ENCODE measurements at places on chromosomes 3 and 15.

DNA sequence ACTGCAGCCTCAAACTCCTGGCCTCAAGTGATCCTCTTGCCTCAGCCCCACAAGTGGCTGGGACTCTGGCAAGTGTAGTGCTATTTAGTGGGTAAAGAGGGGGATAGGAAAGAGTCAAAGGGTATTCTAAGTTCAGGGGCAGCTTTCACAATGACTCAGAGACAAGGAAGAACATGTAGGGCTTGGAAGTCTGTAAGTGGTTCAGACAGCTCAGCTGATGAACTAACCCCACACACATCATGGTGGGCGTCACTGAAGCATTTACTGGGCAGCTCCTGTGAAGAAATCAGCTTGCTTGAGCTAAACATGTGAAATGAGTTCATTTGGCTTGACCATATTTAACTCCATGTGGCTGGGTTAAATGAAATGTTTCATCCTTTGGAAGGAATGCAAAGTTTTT is 34.6 kb upstream of the THSD4 start:
- no peak for DNase-seq

DNA sequence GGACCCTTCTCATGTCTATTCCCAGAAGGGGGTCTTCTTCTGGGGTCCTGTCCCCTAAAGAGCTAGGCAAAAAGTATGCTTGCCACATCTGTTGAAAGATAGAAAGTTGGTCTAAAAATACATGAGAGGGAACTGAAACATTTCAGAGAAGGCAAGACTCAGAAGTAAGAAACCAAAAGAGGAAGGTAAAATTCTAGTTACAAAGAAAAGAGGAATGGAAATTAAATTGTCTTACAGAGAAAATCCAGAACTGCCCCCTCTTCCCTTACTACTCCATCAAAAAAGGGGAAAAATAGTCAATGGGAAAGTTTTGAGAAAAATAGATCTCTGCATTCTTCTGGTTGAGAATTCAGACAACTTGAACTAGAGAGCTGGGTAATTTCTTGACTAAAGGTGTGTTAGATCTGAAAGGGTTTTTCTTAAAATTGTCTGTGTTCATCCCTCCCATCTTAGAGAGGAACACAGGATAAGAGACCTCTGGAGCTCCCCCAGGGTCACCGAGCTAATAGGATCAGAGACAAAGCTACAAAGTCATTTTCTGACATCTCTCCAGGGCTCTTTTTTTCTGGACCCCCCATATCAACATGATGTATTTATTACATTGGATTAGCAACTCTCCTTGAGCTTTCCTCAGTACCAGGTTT is 32.3 kb upstream of the CCR2 start:
- no peak for DNase-seq

GRCh38 chr15:99619712-99620111 is 53.9 kb downstream of the MEF2A start:
- DNase-seq, result no peak

GRCh38 chr3:127457094-127457475 is 133.4 kb downstream of the TPRA1 start:
- no peak for DNase-seq

DNA sequence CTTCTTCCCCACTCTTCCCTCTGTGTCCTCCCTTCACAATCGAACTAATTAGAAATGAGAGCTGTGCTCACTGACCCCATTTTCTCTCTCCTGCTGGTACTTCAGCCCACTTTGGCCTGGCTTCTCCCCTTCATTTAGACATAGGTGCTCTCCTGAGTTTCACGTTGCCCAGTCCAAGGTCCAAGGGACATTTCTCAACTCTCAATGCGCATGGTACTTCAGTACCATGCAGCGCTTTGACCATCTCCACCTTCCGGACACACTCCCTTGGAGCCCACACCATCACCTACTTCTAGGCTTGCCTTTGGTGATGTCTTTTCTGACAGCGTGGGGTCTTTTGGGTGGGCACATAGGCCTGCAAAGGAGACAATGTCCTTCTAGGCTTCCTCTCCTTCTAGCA is 99.7 kb downstream of the ABHD5 start:
- DNase-seq, result no peak

DNA sequence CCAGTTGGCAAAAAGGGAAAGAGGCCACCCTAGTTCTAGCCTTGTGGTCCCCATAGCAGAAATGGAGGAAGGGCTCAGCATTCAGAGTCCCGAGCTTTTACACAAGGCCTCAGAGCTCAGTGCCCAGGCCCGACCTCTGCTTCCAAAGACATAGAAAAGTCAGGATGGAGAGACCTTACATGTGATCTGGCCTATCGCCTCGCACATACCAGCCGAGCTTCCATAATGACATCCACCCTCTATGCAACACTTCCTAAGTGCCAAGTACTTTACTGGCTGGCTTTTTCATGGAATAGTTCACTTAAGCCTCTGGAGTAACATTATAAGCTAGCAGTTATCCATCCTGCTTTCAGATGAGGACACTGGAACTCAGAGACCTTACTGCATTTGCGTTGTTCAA is 275.9 kb downstream of the FAM43A start:
- DNase-seq, result no peak

DNA sequence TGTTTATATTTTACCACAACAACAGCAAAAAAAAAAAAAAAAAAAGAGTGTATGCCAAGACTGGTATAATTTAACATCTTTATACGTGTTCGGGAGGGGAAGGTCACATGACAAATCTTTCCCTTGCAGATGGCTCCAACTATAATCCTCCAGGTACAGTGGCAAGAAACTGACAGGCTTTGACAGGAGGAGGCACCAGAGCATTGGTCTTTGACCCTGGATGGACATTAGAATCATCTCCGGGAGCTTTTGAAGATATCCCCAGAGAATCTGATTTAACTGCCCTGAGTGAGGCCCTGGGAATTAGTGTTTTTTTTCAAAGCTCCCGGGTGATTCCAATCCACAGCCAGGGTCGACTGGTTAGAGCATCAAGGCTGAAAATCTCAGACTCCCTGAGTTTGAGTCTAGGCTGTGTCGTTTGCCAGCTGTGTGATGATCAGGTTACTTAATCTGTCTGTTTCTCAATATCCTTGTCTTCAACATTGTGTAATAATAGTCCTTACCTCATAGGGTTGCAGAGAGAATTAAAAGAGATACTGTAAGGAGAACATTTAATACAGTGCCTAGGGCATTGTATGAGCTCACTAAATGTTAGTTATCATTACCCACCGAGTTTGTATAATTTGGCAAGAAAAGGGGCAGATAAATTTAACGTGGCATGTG is 8.9 kb upstream of the SEMA5B start:
- DNase-seq, result no peak

DNA sequence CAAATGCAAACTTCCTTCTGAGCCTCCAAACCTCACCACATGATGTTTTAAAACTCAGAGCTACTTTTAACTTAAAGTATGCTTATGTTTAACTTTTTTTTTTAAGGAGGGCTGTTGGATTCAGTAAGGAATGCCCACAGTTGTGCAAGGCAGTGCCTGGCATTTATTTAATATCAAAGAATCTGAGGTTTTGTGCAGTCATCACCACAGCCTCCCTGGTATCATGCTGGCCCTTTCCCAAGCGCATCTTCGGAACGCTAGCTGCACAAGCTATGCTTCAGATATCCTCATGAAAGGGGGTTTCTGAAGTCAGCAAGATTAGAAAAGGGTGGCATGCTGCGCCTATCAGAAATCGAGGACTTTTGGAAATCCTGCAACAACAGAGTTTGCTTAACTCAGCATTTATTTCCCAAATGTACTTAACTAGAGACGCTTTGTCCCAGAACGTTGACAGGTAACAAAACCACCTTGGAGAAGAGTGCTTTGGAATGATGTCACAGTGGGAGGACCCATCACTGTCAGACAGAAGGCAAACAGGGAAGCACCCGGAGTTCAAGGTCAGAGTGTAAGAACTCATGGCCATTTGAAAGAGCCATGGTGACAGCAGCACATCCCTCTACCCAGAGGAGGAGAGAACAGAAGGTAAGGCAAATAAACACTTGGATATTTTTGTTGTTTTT is 120.2 kb upstream of the IGF1R start:
- DNase-seq, result no peak

DNA sequence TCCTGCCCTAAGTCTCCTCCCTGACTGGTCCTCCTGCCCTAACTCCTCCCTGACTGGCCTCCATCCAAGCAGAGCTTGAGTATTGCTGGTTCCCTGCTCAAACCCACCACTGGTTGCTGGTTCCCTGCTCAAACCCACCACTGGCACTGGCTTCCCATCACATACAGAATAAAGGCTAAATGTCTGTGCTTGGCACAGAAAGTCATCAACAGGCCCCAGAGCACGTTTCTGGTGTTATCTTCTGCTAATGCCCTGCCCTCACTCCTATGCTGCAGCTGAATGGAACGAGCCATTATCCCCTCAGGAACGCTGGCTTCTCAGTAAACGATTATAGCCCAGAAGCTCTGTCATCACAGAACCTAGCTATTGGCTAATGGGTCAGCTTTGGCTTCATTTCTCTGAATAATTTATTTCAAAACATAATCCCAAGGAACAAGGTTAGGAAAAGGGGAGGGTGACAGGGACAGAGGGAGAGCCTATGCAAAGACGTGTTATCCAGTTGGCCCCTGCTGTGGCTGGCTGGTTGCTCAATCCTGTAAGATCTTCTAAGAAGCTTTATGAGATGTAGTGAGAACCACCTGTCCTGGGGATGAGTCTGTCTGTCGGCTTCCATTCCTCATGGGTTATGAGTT is 6.3 kb upstream of the MUC20 start:
- no peak for DNase-seq

DNA sequence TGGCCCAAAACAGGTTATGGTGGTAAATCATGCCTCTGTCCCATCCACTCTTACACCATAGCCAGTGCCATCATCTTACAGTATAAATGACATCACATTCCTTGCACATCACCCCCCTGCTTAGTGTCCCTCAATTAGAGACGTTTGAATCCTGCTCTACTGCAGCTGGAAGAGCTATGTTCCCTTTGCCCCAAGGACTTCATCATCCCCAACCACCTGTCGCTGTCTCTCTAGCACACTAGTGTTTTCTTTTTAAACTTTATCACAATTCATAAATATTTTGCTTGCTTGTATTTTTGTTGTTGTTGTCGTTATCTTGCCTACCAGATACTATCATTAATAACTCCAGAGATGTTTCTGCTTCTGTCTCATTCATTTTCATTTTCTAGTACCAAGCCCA is 28.7 kb downstream of the SPTSSB start:
- no peak for DNase-seq

DNA sequence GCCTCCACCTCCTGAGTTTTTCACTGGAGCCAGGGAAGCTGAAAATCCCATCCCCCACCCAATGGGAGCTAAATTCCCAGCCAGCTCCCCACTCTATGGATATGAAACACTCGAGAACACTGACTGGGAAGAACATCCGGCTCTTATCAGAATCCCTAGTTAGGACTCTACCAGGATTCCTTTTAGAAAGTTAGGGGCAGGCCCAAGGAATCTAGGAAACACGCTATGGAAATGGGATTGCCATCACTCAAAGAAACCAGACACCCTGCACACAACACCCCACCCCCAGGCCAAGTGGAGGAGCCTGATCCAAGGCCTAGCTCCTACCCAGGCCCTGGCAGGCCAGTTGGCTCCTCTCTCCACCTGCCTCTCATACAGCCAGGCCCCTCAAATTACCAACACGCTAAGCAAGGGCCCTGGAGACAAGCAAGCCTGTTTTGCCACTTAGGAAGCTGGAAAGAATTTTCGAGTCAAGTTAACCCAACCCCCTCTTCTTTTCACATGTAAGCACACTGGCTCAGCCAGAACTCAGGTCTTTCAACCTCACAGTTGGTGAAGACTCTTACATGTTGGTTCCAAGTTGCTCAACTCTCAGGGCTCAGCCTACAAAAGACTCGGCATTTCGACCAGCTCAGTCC is 75.5 kb downstream of the RBPMS2 start:
- no peak for DNase-seq

DNA sequence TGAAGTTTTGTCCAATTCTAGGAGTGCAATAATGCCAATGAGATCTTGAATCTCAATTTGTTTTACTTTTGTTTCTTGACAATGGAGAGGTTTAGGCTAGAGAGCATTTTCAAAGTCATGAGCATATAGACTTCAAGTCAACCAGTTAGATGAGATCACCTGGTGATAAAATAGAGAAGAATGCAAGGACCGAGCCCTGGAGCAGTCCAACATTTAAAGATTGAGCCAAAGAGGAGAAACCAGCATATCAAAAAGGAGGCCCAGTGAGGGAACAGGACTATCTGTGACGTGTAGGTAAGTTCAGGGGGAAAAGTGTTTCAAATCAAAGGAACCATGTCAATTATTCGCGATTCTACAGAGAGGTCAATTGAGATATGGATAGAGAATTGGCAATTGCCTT is 1.7 kb upstream of the PIAS1 start:
- DNase-seq, result no peak

GRCh38 chr15:55770806-55771205 is 27.9 kb upstream of the PRTG start:
- no peak for DNase-seq

GRCh38 chr3:197728487-197728886 is 8.2 kb downstream of the RUBCN start:
- no peak for DNase-seq

DNA sequence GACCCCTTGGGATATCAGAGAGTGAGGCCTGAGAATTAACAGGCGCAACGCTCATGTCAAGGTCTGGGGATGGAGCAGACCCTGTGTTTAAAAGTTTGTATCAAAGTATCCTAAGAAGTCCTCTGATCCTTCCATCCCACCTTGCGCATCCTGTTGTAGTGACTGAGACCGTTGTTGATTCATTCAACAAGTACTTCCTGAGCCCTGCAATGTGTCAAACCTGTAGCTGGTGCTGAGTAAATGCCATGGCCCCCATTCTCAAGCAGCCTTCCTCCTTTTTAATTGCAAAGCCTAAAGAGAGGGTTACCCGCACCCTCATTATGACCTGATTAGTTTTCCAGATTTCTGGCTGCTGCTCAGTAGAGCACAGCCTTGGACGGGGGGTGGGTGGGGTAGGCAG is 46.4 kb downstream of the RPLP1 start:
- DNase-seq, result no peak

- no peak for DNase-seq
Observed at GRCh38 chr3:182294696-182295095, 498.6 kb upstream of the ATP11B start.

DNA sequence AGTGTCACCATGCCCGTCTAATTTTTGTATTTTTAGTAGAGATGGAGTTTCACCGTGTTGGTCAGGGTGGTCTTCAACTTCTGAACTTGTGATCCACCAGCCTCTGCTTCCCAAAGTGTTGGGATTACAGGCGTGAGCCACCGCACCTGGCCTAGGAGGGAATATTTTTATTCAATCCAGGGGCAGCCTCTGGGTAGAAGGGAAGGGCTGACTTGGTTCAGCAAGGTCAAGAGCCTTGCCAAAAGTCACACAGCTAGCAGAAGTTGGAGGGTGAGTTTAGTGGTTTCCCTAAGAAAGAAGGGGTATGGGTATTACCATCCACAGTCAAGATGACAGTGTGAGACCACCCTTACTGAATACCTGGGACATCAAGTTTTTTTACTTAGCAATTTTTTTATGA is 4.9 kb upstream of the AEN start:
- DNase-seq, result no peak

Data from NK-92 treated with Interleukin-12 subunit alpha and Interleukin-12 subunit beta, amount 100 ng/mL, for 24 hours (cell line).